ENCODE measurements at places on chromosomes 11 and 22. TPM values are rescaled to one million over a fixed set of nuclear protein-coding genes. Genes with fewer than 3 reads are reported as not detected.

SLC37A4 gene
- 14.7 TPM for total RNA-seq

PACSIN3 gene
- 16.6 TPM for total RNA-seq

PPP2R1B gene
- 36.1 TPM for total RNA-seq

SCGB1D2 gene
- total RNA-seq: not detected

PGAP2 gene
- total RNA-seq: 11.0 TPM

OR52H1 gene
- 1.0 TPM for total RNA-seq

FAM227A gene
- 1.8 TPM for total RNA-seq

TOB2 gene
- total RNA-seq: 39.2 TPM

CNGA4 gene
- not detected for total RNA-seq

DDI1 gene
- total RNA-seq: not detected

MMP7 gene
- total RNA-seq: 1.1 TPM

DENND6B gene
- 1.7 TPM for total RNA-seq

PRR33 gene
- total RNA-seq: not detected

PLCB3 gene
- total RNA-seq: 105 TPM

IRF7 gene
- 9.3 TPM for total RNA-seq

KCNQ1 gene
- total RNA-seq: not detected

LDLRAD3 gene
- total RNA-seq: 4.6 TPM

DAGLA gene
- total RNA-seq: 4.2 TPM

PNPLA5 gene
- not detected for total RNA-seq

TMEM121B gene
- under 0.01 TPM for total RNA-seq

ZNRF3 gene
- 3.3 TPM for total RNA-seq

MAJIN gene
- total RNA-seq: not detected

GGTLC2 gene
- not detected for total RNA-seq

C11orf97 gene
- not detected for total RNA-seq

BIRC3 gene
- total RNA-seq: 4.4 TPM

LARGE1 gene
- 10.6 TPM for total RNA-seq

MYEOV gene
- total RNA-seq: 46.8 TPM

POGLUT3 gene
- total RNA-seq: 19.9 TPM

PARVA gene
- total RNA-seq: 60.2 TPM

GPR152 gene
- not detected for total RNA-seq

CELSR1 gene
- total RNA-seq: under 0.01 TPM

FAM111B gene
- 11.5 TPM for total RNA-seq

PDXP gene
- total RNA-seq: 3.9 TPM

SCGB1D1 gene
- total RNA-seq: not detected

All from placental pericyte (primary cell).